H54 (cell line): ENCODE measurements at places on chromosomes 4 and X.

GRCh38 chr4:88761861-88762523 lies 64.4 kb upstream of the NAP1L5 start:
- DNase-seq = no peak

DNA sequence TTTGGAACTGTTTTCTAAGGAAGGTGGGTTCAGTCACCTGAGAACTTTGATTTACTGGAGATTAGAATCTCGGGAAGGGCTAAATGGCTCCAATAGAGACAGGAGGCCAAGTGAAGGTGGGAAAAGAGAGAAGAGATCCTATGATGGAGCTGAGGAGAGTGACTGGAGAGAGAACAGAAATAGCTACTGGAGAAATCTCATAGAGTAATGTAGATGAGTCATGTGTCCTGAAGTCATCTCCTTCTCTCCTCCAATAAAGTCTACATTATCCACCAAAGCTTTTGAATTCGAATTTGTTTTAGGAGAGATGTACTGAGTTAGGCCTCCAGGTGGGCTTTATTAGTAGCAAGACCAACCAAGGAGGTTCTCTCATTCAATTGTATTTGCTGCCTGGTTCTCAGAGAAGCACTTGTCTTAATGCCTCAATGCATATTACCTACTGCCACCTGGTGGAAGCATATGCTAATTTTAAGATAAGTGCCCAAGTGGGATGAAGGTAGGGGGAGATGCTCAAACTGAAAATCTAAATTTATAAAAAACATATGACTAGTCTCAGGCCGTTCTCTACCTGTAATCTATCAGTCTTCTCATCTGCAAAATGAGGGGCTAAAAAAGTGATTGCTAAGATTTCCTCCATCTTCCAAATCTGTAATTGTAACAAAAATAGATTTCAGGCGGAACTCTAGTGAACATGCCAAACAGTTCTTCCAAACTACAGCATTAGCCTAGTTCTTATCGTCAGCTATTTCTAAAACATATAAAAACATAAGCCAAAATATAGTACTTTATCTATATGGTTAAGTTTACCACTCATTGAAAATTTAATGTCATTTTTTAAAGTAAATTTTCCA lies 24.4 kb downstream of the TXK start:
- no peak for DNase-seq

DNA sequence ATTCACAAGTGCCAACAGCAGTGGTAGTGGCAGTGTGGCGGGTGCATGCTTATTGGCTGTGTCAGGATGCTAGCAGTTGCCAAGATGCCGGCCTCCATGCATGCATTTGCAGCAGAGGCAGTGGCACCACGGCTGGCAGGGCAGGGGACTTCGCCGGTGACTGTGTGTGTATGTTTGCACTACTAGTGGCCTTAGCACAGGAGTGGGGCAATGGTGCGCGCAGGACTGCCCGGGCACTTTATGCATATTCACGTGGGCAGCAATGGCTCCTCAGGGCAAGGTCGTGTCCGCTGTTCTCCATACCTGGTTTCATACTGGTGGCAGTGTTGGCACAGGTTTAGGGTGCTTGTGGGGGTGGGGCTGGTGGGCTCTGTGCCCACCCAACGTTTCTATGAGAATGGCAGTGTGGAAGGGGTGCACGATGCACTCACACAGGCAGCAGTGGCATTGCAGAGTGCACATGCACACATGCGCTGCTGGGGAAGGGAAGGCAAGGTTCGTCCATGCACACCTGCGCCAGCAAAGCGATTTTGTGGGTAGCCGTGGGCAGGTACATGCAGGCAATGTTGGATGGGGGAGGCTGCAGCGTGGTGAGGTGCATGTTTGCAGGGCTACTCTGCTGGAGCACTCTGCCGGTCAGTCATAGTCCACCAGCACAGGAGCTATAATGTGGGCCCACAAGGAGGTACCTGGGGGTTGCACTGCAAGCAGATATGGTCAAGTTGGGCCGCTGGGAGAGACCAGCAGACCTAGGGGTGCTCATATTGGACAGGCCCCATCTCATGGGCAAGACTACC lies 338.9 kb upstream of the TECRL start:
- no peak for DNase-seq

- no peak for DNase-seq
These were observed 19.8 kb downstream of the MXRA5 start for GRCh38 chrX:3326681-3327080.

GRCh38 chr4:139893801-139894200 lies 228.2 kb downstream of the MGST2 start:
- DNase-seq = no peak

- peak; percentile 5 for DNase-seq
These were observed 31.3 kb upstream of the ARHGEF38 start for GRCh38 chr4:105520819-105521790.

DNA sequence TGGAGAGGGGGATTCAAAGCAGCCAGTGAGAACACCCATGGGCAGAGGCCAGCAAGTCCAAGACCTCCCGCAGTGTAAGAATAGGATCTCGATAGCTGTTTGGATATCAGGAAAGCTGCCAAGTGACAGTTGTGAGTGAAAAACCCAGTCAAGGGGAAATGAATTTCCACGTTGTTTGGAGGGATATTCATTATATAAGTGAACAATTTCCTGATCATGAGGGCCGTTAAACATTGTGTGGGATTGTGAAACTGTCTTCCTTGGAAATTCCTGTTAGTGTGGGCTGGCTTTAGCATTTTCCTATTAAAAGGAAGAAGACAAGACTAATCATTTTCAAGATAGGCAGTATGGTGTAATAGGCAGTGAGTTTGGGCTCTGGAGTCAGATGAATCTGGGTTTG lies 15.0 kb downstream of the CLDN2 start:
- no peak for DNase-seq

DNA sequence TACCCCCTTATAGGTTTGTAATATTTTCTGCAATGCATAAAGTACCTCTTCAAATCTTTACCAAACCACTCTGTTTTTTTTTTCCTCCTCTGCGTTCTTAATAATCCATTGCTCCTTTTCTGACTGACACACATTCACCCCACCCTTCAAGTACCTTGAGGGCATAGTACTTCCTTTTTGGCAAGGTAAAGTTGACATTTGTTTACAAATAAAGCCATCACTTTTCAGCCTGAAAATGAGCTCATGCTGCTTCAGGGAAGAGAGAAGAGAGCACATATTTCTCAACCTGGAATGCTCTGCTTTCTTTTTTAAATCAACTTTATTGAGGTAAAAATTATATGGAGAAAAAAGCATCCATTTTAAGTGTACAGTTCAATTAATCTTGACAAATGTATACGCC lies 113.9 kb downstream of the AGTR2 start:
- DNase-seq = no peak

DNA sequence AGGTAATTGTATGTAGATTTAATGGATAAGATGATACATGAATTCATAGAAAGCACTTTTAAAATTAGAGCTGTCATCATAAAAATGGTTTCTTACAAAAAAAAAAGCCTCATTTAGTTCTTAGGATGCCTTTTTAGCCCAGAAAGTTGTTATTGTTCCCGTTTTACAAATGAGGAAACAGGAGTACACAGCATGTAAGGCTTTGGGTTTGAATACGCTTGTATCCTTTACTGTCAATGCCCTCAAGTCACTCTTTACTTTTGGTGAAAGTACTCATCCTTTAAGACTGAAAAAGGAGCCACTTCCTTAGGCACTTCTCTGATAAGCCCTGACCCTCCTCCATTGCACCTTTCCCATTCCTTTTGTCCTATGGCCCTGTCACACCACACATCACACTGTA lies 4.9 kb downstream of the EREG start:
- DNase-seq = no peak

DNA sequence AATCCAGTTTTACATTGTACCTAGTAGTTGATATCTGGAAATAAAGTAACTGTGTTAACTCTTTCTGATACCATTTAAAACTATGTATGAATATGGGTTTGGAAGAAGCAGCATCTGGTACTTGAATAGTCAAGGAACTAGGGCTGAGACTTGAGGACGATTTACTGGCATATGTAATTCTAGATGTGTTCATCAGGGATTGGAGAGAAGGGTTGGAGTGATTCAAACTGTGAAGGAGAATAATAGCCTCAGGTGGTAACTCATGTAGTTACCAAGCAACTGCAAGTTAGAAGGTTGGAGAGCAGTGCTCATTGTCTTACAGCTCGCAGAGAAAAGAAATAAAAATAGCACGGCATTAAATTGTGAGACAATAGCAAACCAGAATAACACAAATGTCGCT lies 29.5 kb upstream of the TXLNG start:
- DNase-seq = no peak

GRCh38 chr4:122309988-122310626 lies 68.7 kb upstream of the ADAD1 start:
- no peak for DNase-seq

DNA sequence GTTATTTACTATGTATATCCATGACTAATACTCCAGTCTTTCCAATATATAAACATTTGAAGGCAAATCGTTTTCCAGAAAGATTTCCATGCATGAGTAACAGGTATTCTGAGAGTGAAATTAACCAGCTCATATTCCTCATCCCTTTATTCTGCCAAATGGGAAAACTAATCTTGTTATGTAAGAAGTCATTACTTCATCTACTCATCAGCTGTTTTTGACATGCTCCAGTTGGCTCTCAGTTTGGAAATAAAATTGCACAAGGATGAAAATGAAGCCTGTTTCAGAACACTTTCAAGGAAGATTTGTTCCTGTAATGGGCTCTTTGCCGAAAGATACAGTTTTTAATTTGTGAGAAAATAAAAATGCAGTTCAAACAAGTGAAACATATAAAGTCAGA lies 121.9 kb downstream of the KCTD8 start:
- DNase-seq = no peak

DNA sequence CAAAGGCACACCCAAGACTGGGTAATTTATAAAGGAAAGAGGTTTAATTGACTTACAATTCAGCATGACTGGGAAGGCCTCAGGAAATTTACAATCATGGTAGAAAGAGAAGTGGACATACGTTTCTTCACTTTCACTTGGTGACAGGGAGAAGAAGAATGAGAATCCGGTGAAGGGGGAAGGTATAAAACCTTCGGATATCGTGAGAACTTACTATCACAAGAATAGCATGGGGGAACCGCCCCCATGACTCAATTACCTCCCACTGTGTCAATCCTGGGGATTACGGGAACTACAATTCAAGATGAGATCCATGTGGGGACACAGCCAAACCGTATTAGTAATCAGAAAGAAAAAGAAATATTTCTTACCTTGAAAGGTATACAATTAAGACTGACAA lies 782.9 kb upstream of the HS3ST1 start:
- no peak for DNase-seq

DNA sequence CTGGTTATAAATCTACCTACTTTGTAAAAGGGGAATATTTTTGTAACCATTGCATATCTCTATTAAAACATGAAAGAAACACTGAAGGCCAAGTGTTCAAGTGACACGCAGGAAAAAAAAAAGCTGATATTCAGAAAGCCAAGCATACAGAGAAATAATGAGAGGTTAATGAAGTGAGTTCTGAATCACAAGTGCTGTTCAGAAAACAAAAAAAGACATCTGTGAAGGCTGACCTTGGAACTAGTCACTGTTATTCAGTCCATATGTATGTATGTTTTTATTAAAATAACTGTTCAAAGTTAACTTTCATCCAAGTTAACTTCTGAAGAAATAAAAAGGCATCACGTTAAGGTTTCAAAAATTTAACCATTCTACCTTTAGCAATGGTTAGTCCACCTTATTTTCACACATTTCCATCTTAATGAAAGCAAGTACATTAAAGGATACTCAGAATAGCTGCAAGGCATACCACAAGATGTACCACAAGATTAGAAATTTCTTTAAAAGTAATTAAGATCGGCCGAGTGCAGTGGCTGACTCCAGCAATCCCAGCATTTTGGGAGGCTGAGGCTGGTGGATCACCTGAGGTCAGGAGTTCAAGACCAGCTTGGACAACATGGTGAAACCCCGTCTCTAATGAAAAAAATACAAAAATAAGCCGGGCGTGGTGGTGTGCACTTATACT lies 31.4 kb downstream of the SH3RF1 start:
- no peak for DNase-seq

- DNase-seq = no peak
These were observed 119.3 kb upstream of the CLNK start for GRCh38 chr4:10803713-10804343.

DNA sequence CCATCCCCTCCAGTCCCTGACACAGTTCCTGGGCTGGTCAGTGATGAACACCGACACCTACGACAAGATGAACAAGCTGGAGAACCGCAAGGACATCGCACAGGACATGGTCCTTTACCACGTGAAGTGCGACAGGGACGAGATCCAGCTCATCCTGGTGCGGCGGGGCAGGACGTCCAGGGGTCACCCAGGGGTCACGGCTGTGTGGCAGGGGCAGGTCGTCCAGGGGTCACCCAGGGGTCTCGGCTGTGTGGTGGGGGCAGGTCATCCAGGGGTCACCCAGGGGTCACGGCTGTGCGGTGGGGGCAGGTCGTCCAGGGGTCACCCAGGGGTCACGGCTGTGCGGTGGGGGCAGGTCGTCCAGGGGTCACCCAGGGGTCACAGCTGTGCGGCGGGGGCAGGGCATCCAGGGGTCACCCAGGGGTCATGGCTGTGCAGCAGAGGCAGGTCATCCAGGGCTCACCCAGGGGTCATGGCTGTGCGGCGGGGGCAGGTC lies 16.7 kb downstream of the ATP5ME start:
- DNase-seq = no peak

DNA sequence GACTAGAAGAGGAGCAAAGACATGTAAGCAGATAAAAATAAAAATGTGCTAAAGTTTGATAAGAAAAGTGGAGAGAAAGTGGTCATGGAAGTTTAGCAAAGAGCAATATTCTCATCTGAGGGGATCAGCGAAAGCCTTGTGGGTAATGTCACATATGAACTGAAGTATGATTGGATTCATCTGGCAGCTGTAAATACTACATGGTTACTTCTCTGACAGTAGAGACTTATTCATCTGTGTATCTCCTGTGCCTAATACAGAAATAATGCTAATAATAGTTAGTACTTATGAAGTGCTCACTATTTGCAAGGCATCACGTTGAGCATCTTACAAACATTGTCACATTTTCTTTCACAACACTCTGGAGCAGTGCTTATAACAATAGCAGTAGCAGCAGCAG lies 8.9 kb upstream of the IGSF1 start:
- no peak for DNase-seq

DNA sequence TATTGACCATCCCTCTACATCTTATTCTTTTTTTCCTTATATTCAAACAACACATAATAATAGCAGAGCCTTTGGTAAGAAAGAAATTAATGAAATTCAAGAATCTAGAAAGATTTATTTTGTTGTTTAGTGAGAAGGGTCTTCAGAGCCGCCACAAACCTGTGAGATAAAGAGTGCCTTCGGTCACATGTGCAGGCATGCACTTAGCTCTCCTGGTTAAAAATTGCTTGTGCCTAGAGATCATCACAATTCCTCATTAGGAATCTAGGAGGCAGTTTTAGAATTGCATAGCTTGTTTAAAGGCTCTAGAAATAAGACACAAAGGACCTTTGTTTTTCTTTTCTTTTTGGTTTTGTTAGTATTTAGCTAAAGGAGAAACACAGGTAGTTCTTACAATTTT lies 1948.4 kb upstream of the IGFBP7 start:
- DNase-seq = no peak
